ENCODE measurements at places on chromosomes 3 and 15. TPM values are rescaled to one million over a fixed set of nuclear protein-coding genes. Genes with fewer than 3 reads are reported as not detected.

TGM5 gene
- total RNA-seq, result 0.07 TPM

LHFPL4 gene
- total RNA-seq, result not detected

SLC28A1 gene
- not detected for total RNA-seq

FRG2C gene
- total RNA-seq, result not detected

RETNLB gene
- not detected for total RNA-seq

ANP32A gene
- 280 TPM for total RNA-seq

RAD51 gene
- total RNA-seq, result 67.5 TPM

CACNA1D gene
- total RNA-seq, result 0.77 TPM

GOLGA8T gene
- total RNA-seq, result not detected

FMN1 gene
- not detected for total RNA-seq

STAB1 gene
- 0.07 TPM for total RNA-seq

GP9 gene
- not detected for total RNA-seq

- H3K4me3 ChIP-seq, result peak overlapping the region; percentile 96
- H3K27ac ChIP-seq, result peak overlapping the region; percentile 56
- peak; percentile 86 for DNase-seq
- peaks cover 33% of the 10 kb centered on the region for H3K4me1 ChIP-seq
- peaks cover 49% of the 10 kb centered on the region for H3K36me3 ChIP-seq
- H3K27me3 ChIP-seq, result no peaks in the 10 kb centered on the region
Observed at GRCh38 chr15:43749690-43750345, 3.6 kb downstream of the PDIA3 start.

DNA sequence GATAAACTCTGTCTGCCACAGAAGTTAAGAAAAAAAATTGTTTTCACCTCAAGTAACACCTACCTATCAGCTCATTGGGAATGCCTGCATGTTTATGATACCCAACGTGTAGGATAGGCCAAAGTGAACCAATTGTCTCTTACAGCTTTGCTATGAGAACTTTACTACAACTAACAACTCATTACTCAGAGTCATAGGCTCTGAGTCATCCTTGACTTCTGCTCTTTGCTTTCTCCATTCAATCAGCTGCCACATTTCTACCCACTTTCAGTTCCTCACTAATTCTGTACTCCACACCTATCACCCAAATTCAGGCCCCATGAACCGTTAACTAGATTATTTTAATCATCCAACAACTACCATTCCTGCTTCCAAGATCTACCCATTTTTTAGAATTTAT, 843.9 kb downstream of the TUSC7 start:
- no peak overlapping the region for H3K27ac ChIP-seq
- DNase-seq, result no peak
- H3K4me3 ChIP-seq, result no peak overlapping the region
- H3K36me3 ChIP-seq, result no peaks in the 10 kb centered on the region
- H3K4me1 ChIP-seq, result no peaks in the 10 kb centered on the region
- H3K27me3 ChIP-seq, result no peaks in the 10 kb centered on the region

- peaks cover 23% of the 10 kb centered on the region for H3K4me1 ChIP-seq
- H3K27ac ChIP-seq, result no peak overlapping the region
- DNase-seq, result no peak
- no peak overlapping the region for H3K4me3 ChIP-seq
Observed at GRCh38 chr3:112011376-112011940, 12.7 kb downstream of the TAGLN3 start.

DNA sequence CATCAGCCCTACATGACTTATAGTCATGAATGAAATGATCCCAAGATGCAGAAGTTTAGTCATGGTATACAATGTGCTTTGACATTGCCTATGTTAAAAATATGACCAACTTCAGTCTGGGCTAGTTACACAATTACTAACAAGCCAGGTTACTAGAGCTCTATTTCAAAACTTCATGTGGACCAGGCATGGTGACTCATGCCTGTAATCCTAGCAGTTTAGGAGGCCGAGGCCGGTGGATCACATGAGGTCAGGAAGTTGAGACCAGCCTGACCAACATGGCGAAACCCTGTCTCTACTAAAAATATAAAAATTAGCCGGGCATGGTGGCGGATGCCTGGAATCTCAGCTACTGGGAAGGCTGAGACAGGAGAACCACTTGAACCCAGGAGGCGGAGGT, 613.0 kb downstream of the CADM2 start:
- no peaks in the 10 kb centered on the region for H3K27me3 ChIP-seq
- no peak for DNase-seq

DNA sequence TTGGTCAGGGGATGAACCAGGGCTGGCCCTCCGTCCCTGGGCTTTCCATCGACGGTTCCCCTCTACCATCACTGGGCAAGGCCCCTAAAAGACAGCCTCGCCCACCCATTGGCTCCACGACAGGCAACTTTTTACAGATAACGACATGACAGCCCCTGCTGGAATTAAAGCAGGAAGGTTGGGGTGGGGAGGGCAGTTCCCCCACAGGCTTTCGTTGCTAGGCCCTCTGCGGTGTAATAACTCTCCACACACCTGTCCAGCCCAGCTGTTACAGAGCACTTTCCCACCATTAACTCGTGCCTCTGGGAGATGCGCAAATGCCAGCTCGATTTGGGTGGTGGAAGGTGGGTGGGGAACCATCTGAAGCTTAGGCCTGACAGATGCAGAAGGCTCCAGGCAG, 264.2 kb upstream of the TLE3 start:
- no peak overlapping the region for H3K27ac ChIP-seq
- H3K4me1 ChIP-seq, result no peaks in the 10 kb centered on the region
- H3K4me3 ChIP-seq, result no peak overlapping the region
- peaks cover 32% of the 10 kb centered on the region for H3K27me3 ChIP-seq

- H3K27ac ChIP-seq, result no peak overlapping the region
- no peaks in the 10 kb centered on the region for H3K36me3 ChIP-seq
- H3K4me1 ChIP-seq, result peaks cover 1% of the 10 kb centered on the region
- H3K4me3 ChIP-seq, result no peak overlapping the region
- H3K27me3 ChIP-seq, result peaks cover 12% of the 10 kb centered on the region
Observed at GRCh38 chr3:132351222-132351806, 34.1 kb downstream of the ACP3 start.

GRCh38 chr15:81097116-81097889, 36.8 kb upstream of the CFAP161 start:
- H3K27ac ChIP-seq, result no peak overlapping the region
- no peak for DNase-seq
- peaks cover 37% of the 10 kb centered on the region for H3K27me3 ChIP-seq
- H3K4me1 ChIP-seq, result peaks cover 16% of the 10 kb centered on the region
- no peaks in the 10 kb centered on the region for H3K36me3 ChIP-seq

DNA sequence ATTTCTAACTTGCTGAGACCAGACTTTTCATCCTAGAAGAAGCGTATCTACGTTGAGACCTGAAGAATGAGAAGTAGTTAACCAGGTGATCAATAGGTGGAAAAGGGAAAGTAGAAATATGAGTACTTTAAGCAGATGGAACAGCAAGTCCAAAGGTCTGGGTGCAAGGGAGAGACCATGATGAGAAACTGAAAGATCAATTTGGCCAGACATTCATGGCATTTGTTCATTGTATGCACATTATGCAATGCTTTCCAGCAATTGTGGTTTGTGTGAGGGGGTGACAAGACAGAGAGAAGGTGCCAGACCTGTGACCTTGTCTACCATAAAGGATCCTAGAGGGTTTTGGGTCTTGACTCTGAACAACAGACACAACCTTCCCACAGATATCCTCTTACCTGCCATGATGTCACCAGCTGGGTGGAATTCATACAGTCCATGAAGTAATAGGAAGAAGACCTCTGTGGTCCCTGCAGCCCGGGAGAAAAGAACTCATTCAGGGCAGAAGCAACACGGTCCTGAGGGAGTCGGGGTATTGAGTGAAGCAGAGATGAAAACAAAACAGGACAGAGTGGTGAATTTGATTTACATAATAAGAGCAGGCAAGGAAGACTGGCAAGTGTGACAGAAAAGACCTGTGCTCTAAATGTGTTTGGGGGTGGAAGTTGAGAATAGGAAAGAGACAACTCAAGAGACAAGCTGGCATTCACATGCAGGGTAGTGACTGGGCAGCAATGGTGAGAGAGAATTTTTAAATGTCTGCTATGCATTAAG, 63.4 kb upstream of the PSMD6 start:
- no peaks in the 10 kb centered on the region for H3K36me3 ChIP-seq
- H3K27me3 ChIP-seq, result peaks cover 2% of the 10 kb centered on the region
- DNase-seq, result no peak
- no peak overlapping the region for H3K27ac ChIP-seq
- H3K4me1 ChIP-seq, result no peaks in the 10 kb centered on the region

DNA sequence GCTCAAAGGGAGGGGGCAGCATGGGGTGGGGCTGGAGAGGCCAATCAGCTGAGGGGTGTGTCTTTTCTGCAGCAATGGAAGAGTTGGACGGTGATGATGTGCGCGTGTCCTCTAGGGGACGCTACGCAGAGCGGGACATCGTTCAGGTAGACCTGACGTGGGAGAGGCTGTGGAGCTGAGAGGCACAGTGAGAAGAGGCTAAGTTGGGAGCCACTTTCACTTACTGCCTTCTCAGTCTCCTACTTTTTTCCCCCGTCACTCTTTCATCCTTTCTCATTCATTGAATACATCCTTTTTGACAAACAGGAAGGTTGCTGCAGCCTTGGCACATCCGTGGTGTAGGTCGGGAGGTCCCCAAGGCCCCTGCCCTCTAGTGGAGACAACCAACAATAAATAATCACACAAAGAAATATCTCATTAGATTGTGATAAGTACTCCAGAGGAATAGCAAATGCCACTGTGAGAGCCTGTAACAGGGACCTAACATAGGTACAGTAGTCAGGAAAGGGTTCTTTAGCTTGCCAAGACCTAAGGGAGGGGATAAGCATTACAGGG, 4.4 kb upstream of the BRPF1 start:
- peak overlapping the region; percentile 75 for H3K4me3 ChIP-seq
- H3K27ac ChIP-seq, result peak overlapping the region; percentile 69
- H3K4me1 ChIP-seq, result peaks cover 30% of the 10 kb centered on the region
- H3K36me3 ChIP-seq, result no peaks in the 10 kb centered on the region

- H3K27ac ChIP-seq, result no peak overlapping the region
- no peaks in the 10 kb centered on the region for H3K27me3 ChIP-seq
- H3K4me3 ChIP-seq, result no peak overlapping the region
- H3K36me3 ChIP-seq, result peaks cover 44% of the 10 kb centered on the region
Observed at GRCh38 chr3:167671878-167672427, 18.2 kb upstream of the WDR49 start.

DNA sequence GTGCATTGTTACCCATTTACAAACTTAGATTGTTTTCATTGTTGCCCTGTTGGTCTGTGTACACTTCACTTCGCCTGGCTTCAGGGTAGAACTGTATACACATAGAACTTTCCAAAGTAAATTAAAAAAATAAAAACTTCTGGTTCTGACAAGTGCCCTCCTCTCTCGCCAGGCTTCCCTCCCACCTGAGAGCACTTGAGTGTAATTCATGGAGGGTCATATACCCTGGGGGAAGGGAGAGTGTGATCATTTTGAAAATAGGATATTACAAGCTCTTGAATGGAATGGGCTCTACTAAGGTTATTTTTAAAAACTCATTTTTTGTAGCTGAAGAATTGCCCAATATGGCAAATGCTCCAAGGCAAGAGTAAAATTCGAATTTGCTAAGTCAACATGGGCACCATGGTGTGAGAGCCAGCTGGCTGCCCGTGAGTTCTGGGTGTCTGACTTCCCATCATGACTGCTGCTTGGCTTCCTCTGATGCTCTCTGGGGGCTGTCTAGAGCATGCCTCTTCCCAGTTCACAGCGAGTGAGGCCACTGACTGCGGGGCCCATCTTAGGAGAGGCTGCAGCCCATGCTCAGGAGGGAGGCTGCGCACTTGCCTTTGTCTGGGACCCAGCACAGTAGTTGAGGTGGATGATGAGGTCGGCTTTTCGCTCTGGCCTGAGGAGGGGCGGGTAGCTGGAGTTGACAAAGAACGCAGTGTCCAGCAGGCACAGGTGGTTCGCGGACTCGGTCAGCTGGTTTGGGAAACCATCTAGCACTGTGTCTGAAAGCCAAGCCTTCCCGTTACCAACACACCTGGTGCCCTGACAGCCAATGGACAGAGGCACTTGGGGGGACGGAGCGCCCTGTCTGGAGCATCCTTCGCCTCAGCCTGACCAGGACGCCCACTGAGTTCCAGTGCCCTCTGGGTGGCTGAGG, 13.1 kb upstream of the EHD4 start:
- no peak overlapping the region for H3K27ac ChIP-seq
- no peak for DNase-seq
- H3K4me1 ChIP-seq, result peaks cover 17% of the 10 kb centered on the region
- no peak overlapping the region for H3K4me3 ChIP-seq
- H3K27me3 ChIP-seq, result no peaks in the 10 kb centered on the region

GRCh38 chr3:162192340-162193029, 695.9 kb downstream of the OTOL1 start:
- H3K4me3 ChIP-seq, result no peak overlapping the region
- no peak overlapping the region for H3K27ac ChIP-seq
- DNase-seq, result no peak
- no peaks in the 10 kb centered on the region for H3K36me3 ChIP-seq
- no peaks in the 10 kb centered on the region for H3K4me1 ChIP-seq
- no peaks in the 10 kb centered on the region for H3K27me3 ChIP-seq

GRCh38 chr15:42151141-42151561, 5.3 kb downstream of the PLA2G4F start:
- DNase-seq, result no peak
- no peak overlapping the region for H3K4me3 ChIP-seq
- no peaks in the 10 kb centered on the region for H3K36me3 ChIP-seq
- no peaks in the 10 kb centered on the region for H3K27me3 ChIP-seq
- H3K4me1 ChIP-seq, result no peaks in the 10 kb centered on the region

GRCh38 chr3:99544786-99545281, 93.6 kb upstream of the COL8A1 start:
- DNase-seq, result no peak
- H3K27me3 ChIP-seq, result no peaks in the 10 kb centered on the region
- peaks cover 5% of the 10 kb centered on the region for H3K4me1 ChIP-seq
- H3K4me3 ChIP-seq, result no peak overlapping the region

GRCh38 chr3:8554696-8555095, 53.1 kb downstream of the LMCD1 start:
- H3K4me3 ChIP-seq, result no peak overlapping the region

DNA sequence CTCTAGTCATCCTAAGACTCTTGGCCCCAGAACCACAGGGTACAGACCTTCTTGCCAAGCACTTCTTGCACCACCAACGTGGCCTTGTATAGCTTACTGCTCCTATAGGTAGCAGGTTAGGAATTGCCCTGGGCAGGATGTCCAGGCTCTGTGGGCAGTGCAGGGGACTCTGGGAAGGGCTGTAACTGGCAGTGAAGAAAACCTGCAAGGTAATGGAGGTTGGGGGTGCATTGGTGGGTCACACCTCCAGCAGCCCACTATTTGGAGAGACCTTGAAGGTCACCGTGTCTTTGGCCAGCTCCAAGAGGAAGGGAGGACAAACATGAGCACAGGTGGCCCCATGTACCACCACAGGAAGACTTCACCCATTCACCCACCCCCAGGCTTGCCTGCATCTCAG, 21.3 kb upstream of the XYLB start:
- DNase-seq, result no peak
- H3K27ac ChIP-seq, result no peak overlapping the region
- H3K27me3 ChIP-seq, result peaks cover 13% of the 10 kb centered on the region
- H3K4me3 ChIP-seq, result no peak overlapping the region

DNA sequence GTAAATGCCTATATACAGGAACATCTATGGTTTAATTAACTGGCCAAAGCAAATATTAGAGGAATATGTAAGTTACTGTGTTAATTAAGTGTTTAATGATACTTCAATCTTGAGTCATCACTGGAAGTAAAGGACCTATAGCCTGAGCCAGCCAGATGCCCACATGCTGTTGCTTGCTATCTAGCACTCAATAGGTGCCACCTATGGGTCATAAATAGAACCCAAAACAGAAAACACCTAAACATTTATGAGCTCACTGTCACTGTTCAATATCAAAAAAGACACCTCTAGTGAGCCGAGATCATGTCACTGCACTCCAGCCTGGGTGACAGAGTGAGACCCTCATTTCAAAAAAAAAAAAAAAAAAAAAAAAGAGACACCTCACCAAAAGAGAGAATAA, 48.4 kb upstream of the IP6K2 start:
- no peak overlapping the region for H3K4me3 ChIP-seq
- H3K27ac ChIP-seq, result no peak overlapping the region
- H3K4me1 ChIP-seq, result peaks cover 2% of the 10 kb centered on the region

Measured in activated CD4-positive, alpha-beta T cell treated with anti-CD3 and anti-CD28 coated beads, Interleukin-2, amount 10 ng/mL, durations not matched to agents 24 days and 14 days (primary cell).